Activated CD8-positive, alpha-beta memory T cell treated with anti-CD3 and anti-CD28 coated beads for 4 hours (primary cell): ENCODE measurements at places on chromosomes 5 and 9.

- DNase-seq: no peak
Measured at GRCh38 chr5:109421956-109422355, 12.2 kb upstream of the PJA2 start.

- no peak for DNase-seq
Measured at GRCh38 chr5:106454651-106455415, 1215.9 kb downstream of the EFNA5 start.

DNA sequence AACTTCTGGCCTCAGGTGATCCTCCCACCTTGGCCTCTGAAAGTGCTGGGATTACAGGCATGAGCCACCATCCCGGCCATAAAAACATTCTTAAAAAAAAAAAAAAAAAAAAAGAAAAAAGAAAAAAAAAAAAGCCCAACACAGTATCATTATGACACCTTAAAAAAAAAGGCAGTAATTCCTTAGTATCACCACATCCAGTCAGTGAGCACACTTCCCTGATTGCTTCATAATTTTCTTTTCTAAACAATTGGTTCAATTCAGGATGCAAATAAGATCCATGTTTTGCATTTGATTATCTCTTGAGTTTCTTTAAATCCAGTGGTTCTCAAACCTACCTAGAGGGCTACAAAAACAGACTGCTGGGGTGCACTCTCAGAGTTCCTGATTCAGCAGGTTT is 182.5 kb downstream of the CDK5RAP2 start:
- DNase-seq: no peak

DNA sequence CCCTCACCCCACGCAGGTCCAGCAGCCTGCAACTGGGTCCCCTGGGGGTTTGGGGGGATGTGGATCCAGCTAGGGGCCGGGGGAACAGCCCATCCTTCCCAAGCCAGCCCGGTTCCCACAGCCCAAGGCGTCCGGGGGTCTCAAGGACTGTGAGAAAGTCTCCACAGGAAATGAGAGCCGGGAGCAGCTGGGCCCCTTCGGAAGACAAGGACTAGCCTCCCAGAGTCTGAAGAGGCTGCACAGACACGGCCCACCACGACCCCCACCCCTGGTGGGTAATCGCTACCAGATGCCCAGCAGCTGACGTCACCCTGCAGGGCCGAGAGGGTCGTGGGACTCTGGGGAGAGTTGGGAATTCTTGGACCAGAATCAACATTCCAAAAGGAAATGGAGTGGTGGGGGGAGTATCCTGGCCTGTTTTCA is 10.5 kb downstream of the SH2D3C start:
- no peak for DNase-seq

GRCh38 chr9:124345751-124346281 is 69.4 kb downstream of the PSMB7 start:
- DNase-seq: no peak

GRCh38 chr5:36242534-36243485 is 1.1 kb upstream of the NADK2 start:
- DNase-seq: no peak

DNA sequence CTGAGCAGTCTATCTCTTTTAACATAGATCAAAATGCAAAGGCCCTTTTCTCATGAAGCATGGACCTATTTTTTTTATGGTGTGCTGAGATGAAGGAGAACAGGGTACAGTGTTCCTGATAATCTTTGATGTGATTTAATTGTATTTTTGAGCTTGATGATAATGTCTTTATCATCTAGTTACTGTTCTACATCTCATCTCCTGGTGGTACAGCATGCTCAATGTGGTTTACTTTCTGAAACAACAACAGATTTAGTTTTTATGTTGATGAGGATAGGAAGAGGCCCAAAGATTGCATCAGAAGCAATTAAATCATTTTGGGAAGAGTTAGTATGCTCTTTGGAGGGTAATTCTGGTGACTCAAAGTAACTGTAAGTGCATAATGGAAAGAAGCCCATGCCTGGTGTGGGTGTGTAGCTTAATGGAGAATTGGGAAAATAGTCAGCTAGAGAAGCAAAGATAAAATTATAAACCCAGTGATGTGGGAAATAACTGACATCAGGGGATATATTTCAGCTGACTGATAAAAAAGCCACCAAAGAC is 123.0 kb upstream of the KCNN2 start:
- no peak for DNase-seq

DNA sequence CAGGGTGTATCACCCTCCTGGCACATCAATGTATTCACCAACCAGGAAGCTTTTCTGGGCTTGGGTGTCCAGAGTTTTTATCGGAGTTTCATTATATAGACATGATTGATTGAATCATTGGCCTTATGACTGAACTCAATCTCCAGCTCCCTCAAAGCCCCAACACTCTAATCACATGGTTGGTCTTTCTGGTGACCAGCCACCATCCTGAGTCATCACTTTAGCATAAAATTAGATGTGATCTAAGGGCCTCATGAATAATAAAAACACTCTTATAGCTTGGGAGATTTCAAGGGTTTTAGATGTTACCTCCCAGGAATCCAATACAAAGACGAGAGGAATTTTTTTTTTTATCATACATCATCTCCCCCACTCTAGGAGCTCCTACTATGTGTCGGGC is 7.7 kb upstream of the PBX3 start:
- no peak for DNase-seq

- no peak for DNase-seq
Measured at GRCh38 chr9:130824643-130825350, 10.3 kb upstream of the ABL1 start.

DNA sequence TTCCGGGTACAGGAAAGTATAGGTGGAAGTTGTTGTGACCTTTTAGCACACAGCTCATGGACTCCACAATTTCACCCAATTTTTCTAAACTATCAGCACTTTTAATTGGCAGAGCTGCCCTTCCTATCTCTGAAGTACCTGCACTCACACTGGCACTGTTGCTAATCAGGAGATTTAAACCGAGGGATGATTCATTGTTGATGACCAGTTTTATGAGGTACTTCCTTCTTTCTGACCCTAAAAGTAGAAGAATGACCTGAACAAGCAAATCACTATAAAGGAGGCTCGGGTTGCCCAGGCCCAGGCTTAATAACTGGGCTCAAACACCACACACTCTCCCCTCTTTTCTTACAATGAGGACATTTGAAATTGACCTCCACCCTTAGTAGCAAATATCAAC is 105.9 kb downstream of the KCNN2 start:
- DNase-seq: no peak

DNA sequence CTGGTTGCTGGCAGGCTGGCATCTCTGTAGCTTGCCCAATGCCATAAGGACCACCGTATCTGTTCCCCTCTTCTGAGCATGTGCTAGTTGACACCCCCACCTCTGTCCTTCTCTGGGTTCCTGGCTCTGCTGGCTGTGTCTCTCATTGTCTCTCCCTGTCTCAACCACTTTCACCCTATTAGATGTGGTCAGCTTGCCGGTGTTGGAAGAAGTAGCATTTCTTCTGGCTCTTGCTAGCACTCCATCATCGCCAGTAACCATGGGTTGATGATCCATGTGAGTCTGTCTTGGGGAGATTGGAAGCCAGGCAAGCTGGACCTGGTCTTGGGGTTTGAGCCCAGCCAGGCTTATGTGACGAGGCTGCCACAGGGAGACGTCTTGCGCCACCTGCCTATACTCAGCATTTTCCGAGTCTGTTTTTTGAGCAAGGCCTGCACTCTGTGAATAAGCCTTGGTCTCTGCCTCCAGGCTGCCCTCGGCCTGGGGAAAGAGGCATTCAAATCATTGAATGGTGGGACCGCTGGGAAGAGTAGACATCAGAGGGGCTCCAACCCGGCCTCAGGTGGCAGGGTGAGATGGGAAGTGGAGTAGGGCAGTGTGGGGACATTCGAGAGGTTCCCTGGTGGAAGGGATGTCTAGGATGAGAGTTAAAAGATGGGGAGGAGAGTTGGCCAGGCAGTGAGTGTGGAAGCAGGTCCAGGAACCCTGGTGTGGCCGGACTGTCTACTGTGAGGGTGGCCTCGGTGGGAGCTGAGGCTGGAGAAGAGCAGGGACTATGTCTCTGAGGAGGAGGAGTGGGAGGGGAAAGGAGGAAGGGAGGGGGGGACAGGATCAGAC is 74.3 kb downstream of the ZNF618 start:
- DNase-seq: no peak

DNA sequence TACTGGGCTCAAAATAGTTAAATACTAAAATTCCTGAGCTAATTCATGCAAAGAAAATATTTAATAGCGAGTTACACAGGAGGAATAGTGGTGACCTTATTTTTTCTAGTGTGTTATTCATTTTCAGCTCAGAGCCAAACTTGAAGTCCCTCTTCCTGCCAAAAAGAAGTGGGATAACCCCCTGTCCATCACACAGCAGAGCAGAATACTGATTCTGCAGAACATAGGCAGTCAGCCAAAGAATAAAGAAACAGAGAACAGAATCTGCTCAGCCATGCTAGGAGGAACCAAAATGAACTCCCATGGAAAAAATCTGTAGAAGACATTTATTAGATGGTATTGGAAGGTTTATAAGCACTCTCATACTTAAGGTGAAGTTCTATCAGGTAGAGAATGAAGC is 49.4 kb upstream of the GRIN3A start:
- no peak for DNase-seq

GRCh38 chr5:73282383-73282782 is 109.4 kb downstream of the TMEM174 start:
- no peak for DNase-seq

- DNase-seq: no peak
Measured at GRCh38 chr5:105696440-105696839, 1974.3 kb downstream of the EFNA5 start.

DNA sequence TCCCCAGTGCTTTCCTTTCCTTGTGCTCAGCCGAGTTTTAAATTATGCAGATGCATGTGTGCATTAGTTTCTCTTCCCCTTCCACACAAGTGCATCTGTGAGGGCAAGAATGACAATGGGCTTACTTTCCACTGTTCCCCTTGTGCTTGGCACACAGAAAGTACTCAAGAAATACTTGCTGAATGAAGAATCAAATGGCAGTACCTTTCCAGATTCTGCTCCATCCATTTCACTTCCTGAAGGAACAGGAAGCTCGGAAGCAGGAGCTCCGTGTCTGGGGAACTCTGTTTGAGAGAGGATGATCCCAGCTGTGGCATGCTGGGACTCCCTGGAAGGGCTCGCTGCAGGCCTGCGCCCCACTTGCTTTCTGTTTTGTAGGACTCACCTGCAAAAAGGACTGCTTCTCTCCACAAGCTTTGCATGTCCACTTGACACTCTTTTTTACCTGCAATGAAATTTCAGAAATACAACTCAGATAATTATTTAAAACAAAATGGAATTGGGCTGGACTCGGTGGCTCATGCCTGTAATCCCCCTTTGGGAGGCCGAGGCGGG is 5.5 kb downstream of the MRNIP start:
- DNase-seq: no peak

DNA sequence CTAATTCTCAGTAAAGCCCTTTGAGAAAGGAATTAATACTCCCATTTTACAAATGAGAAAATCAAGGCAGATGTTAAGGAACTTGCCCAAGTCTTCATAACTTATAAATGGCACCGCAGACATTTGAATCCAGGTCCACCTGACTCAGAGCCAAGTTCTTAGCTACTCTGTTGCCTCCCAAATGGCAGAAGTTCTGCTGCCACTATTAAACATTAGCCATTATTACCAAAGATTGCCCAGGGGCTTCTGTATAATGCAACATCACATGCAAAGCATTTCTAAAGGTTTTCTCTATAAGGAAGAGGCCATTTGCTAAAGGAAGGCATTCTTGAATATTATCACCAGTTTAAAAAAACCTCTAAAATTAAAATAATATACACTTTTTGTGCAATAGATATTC is 28.3 kb downstream of the TPD52L3 start:
- no peak for DNase-seq

GRCh38 chr5:14753947-14754346 is 89.4 kb downstream of the OTULIN start:
- DNase-seq: no peak

DNA sequence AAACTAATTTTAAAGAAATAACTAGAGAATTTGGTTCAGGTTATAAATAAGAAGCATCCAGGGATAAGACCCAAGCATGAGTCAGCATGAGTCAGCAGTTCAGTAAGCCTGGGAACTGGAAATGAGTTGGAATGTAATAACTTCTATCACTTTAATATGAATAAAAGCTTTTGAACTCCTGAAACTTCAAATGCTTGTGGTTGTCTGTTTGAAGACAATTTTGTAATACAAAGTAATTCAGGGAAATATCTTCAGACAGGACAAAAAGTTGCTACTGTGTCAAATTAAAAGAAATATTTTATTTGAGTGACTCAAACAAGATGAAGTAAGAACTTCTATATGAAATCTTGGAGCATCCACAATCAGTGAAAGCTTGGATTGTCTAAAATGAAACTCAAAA is 331.2 kb upstream of the DAB2 start:
- no peak for DNase-seq

DNA sequence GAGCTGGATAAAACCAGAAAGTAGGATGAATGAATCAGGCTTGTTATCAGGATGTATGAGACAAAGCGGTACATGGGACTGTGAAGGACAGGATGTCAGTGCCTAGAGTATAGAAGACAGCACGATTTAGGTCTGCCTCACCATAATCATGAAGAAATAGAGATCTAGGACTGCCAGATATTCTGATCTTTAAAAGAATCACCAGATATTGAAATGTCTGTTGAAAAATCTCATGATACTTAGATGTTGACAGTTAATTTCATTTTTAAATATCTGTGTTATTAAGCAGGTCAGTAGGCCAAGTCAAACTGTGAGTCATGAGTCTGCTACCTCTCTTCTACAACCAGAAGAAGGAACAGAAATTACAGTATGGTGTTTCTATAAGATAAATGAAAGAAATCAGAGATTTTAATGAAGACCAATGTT is 65.0 kb downstream of the ST8SIA4 start:
- no peak for DNase-seq

GRCh38 chr5:124889486-124889825 is 143.0 kb upstream of the ZNF608 start:
- no peak for DNase-seq

GRCh38 chr5:103119070-103119764 is 721 bp downstream of the GIN1 start:
- no peak for DNase-seq

DNA sequence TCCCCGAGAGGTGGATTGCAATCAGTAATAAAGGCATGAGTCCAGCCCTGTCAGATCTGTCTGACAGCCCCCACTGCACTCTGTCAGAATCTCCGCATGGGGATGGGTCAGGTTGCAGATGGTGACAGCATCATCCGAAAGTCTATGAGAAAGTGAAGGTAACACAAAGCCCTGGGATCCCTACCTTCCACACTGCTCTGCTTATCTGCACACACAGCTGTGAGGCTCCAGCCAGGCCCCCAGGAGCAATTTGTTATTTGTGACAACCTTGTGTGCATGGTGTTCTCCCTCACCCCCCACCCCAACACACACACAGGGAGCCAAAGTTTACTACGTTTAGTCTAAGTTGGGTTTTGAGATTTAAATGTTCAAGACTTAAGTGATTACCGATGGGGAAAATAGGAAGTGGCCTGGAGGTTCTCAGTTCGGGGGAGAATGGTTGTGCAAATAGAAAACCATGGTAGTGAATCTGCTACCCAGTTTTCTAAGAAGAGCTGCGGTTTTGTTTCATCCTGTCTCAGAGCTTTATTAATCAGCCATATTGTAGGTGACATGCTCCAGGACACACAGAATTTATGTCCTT is 92.7 kb downstream of the SV2C start:
- no peak for DNase-seq

GRCh38 chr9:97109194-97109811 is 70.4 kb upstream of the CTSV start:
- DNase-seq: no peak
